A549 (cell line): ENCODE measurements at places on chromosomes 1 and 21. TPM values are rescaled to one million over a fixed set of nuclear protein-coding genes. Genes with fewer than 3 reads are reported as not detected.

DNA sequence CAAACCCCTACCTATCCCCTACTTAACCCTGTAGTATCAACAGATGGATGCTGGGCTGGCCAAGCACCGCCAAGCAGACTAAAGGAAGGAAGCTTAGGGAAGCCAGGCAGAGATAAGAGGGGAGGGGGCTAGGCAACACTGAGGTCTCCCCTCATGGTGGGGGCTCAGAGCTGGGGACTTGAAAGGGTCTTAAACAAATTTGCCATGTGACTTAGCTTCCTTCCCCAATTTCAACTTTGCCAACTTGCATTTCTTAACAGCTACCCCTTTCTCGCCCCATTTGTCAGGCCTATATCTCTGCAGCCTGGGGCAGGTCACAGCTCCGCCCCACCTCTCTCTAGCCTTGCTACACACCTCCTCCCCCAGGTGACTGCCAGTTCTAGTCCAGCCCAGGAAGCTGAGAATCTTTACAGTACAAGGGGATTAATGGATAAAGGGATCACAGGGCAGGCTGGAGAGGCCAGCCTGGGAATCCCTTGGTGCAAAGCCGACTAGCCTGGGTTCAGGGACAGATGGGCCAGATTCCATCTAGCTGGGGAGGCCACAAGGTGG is 3.4 kb downstream of the KIF21B start:
- DNase-seq: no peak

Gene PLXNA2
- polyA plus RNA-seq: 0.36 to 0.62 TPM (median 0.45 TPM) in 3 replicates

DNA sequence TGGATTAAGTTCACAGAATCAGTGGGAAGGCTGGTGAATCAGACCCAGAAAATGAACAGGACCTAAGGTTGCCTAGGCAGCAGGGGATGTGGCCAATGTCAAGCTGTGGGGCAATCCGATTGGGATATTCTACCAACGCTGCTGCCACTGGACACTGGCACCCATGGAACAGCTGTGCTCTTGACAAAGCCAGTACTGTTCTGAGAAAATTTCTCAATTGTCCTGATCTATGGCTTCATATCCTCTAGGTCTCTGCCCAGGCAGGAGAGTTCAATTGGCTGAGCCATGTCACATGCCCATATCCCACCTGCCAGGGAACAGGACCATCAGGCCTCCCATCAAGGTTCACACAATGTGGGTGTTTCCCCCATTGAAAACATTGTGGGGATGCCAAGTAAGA is 6.2 kb downstream of the TACSTD2 start:
- no peak for DNase-seq

GRCh38 chr21:41678016-41678923 is 88.6 kb downstream of the RIPK4 start:
- peak; percentile 94 for DNase-seq

DNA sequence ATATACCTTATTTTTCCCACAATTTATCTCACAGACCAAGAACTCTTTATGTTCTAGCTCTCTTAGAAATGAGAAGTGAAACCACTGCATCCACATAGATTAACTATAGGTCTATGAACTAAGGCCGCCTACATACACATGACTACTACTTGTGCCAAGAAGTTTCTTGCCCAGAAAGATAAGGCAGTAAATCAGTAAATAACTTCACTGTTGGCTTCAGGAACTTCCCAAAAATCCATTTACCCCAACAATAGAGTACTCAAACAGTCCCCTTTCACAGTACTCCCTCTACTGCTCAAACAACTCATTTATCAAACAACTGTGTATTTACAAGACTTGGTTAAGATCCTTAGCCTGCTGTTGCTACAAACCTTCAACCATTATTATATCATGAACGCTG is 96.5 kb downstream of the NME7 start:
- DNase-seq: no peak

GRCh38 chr1:206608108-206608698 is 4.1 kb downstream of the EIF2D start:
- peak; percentile 60 for DNase-seq

Gene PPM1J
- 0.32 to 0.51 TPM (median 0.33 TPM) in 3 replicates for polyA plus RNA-seq

DNA sequence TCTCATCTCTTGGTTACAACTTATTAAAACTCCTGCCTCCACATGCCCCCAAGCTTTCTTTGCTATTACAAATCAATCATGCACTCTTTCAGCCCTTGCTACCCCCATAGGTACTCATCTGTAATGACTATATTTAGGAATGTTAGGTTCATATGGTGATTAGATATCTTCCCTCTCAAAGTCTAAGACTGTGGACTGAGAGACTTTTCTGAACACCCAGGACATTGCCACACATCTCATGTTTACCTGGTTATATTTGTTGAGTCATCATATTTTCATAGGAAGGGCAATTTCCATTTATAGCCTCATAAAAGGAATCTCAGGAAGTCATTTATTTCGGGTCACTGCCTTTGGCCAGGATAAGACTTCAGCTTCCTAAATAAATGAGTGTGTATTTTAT is 81.5 kb upstream of the LPGAT1 start:
- peak; percentile 70 for DNase-seq

- no peak for DNase-seq
Observed at GRCh38 chr1:118862755-118863154, 125.4 kb downstream of the TBX15 start.

Gene MX2
- 0.05 TPM in 1 of 3 replicates, not detected in the others for polyA plus RNA-seq

Gene TRNP1
- 68.5 to 86.3 TPM (median 73.9 TPM) in 3 replicates for polyA plus RNA-seq

- DNase-seq: peak; percentile 21
Observed at GRCh38 chr1:37691497-37692077, 729 bp upstream of the CDCA8 start.

- no peak for DNase-seq
Observed at GRCh38 chr1:228420968-228421826, 4.5 kb upstream of the TRIM17 start.

Gene RGSL1
- polyA plus RNA-seq: not detected in 3 replicates

Gene CELA2B
- polyA plus RNA-seq: not detected in 3 replicates

Gene SETD4
- 10.3 to 10.5 TPM (median 10.4 TPM) in 3 replicates for polyA plus RNA-seq

GRCh38 chr1:241751524-241751923 is 96.5 kb upstream of the EXO1 start:
- no peak for DNase-seq

DNA sequence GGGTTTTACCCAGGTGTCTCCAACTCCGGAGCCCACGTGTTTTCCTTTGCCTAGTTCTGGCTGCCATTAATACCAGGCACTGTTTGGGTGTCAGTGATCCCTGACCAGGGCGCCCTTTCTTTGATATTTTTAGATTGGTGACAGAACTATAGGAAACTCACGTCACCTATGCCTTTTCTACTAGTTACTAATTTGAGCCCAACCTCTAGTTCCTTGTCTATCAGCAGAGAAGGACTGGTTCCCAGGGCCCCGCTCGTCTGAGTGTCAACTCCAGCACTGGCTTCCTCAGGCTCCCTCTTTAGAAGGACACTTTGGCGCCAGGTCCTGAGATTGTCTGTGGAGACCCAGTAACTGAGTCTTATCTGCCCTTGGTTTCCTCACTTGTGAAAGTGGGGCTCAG is 9.4 kb downstream of the MFN2 start:
- no peak for DNase-seq

DNA sequence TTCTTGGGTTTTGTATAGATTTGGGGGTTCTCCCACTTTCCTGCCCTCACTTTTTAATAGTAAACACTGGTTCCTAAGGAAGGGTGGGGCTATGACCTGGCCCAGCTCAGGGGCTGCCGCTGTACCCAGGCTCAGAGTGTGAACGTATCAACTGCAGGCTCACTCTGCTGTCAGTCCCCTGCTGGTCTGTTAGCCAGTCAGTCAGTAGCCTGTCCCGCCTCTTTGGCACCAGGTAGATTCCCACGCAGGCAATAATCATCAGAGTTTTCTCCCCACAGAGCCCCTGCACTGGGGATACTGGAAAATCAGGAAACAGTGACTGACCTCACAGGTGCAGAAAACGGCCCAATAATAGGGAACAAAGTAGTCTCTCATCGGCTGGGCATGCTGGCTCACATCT is 15.0 kb upstream of the ALPL start:
- no peak for DNase-seq

GRCh38 chr21:36719614-36720013 is 20.7 kb downstream of the SIM2 start:
- no peak for DNase-seq

Gene ANKRD65
- 0.05 TPM in 1 of 3 replicates, not detected in the others for polyA plus RNA-seq

Gene SSX2IP
- polyA plus RNA-seq: 13.7 to 15.2 TPM (median 14.8 TPM) in 3 replicates

Gene ADAMTSL4
- 1.3 to 2.0 TPM (median 1.5 TPM) in 3 replicates for polyA plus RNA-seq

Gene AHDC1
- polyA plus RNA-seq: 9.8 to 11.5 TPM (median 10.0 TPM) in 3 replicates

- no peak for DNase-seq
Observed at GRCh38 chr1:227308367-227309336, 9.6 kb downstream of the CDC42BPA start.

Gene SYNC
- 10.0 to 12.0 TPM (median 11.6 TPM) in 3 replicates for polyA plus RNA-seq

Gene ADGRB2
- 6.3 to 7.0 TPM (median 6.6 TPM) in 3 replicates for polyA plus RNA-seq

- no peak for DNase-seq
Observed at GRCh38 chr21:46482225-46482845, 23.6 kb downstream of the DIP2A start.

DNA sequence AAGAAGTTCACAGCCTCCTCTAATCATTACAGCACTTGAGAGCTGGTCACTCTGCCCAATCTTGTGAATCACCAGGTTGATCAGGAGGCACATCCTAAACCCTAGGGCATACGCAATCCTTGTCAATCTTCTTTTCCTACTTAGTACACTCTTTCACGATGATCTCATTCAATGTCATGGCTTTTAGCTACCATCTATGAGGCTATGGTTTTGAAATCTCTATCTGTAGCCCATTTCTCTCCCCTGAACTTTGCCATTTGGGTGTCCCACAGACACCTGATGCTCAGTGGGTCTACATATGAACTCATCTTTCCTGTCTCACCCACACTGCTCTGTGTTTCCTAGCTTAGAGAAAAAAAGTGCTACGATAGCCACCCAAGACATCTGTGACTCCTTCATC is 1.9 kb upstream of the MED18 start:
- no peak for DNase-seq

DNA sequence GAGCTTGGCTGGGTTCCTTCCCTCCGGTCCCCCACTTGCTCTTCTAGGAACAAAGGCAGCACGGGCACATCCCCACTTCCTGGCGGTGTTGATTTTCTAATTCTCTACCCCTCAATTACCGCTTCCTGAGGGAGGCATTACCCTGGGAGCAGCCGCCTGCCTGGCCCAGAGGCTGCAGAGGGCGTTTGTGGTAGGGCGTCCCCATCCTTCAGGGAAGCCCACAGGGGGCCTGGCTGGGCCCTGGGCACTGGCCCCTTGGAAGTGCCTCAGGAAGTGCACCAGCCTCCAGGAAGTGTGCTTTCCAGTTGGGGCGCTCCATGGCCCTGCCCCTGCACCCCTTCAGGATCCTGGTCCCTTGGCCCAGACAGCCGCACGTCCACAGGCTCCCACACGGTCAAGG is 42.1 kb upstream of the CASZ1 start:
- no peak for DNase-seq

- no peak for DNase-seq
Observed at GRCh38 chr1:172661107-172661506, 2.2 kb downstream of the FASLG start.

Gene S100B
- polyA plus RNA-seq: not detected in 3 replicates

DNA sequence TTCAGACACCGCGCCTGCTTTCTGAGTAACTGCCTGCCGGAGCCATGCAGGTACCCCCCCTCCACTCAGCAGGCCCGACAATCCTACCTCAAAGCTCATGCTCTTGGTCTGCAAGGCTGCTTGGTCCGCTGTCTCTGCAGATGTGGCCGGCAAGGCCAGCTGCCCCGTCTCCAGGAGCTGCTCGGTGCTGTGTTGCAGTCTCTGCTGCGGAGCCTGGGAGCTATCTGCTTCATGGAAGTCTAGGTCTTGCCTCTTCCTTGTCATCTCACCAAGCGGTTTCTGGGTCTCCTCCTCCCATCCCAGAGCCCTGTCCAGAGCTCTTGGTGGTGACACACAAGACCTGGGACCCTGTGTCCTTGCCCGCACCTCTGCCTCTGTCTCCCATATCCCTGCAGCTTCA is 24.0 kb upstream of the GNPAT start:
- no peak for DNase-seq

GRCh38 chr1:110533230-110533629 is 14.3 kb upstream of the KCNA10 start:
- DNase-seq: no peak

Gene CFAP45
- polyA plus RNA-seq: 0.76 to 0.89 TPM (median 0.87 TPM) in 3 replicates

Gene GOLT1A
- polyA plus RNA-seq: 1.8 to 2.8 TPM (median 2.4 TPM) in 3 replicates

Gene DDAH1
- 5.7 to 6.6 TPM (median 6.1 TPM) in 3 replicates for polyA plus RNA-seq

DNA sequence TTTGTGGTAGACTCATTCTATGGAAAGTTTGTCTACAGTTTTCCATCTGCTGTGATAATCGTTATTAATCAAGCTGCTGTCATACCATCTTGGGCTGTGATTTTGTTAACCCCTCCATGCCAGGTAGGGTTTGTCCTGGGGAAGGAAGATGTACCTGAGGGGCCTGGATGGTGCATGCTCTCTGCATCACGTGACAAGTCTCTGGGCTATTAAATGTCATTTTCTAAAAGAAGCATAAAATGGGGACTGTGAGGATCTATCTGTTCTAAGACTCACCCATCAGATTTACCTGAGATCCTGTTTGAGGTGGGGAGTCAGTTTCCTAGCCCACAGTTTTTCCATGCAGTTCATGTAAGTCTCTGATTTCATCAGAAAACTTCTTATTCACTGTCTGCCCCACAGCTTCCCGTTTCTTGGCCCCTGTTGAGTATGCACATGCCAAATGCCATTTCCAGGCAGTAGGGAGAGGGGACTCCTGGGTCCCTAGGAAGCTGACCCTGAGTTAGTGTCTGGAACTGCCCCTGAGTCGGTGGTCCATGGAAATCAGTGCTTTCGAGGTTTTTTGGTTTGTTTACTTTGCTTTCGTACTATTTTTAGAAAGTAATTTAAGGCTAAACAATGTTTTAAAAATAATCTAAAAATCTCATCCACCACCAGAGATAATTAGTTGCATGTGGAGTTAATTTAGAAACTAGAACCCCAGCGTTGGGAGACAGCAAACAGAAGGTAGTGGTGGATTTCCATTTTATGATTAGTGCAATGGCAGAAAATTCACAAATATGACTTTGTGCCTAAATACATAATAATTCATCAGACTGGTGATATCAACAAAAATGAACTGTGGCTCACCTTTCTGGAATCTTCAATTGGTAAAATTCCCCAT is 46.7 kb downstream of the ZBTB18 start:
- DNase-seq: no peak

DNA sequence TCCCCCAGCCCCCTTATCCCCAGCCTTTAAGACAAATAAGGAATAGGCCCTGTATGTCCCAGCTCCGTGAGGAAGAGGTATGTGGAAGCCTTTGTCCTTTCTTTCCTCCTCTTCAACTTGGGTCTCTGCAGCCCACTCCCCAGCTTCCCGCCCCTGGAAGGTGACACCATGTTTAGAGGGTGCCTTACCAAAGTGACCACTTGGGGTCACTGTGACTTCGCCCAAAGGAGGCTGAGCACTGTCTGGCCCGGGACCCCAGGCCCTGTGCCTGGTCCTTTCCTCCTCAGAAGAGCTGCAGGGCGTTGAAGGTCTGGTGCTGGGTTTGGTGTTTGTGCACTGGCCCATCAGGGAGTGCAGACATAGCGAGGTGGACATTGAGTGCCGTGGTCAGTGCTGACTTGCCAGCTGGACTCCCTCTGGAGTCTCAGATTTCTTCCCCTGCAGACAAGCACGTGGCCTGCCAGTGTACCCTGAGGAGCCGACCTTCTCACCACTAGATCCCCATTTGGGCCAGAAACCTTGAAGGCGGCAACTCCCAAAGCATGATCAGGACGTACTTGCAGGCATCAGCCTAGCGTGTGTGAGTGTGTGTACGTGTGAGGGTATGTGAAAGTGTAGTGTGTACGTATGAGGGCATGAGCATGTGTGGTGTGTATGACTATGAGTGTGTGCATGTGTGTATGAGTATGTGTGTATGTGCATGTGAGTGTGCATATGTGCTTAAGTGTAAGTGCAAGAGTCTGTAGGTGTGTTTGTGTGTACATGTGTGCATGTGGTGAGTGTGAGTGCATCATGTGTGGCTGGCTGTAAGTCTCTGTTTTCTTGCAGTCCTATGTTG is 181.4 kb upstream of the KIAA0040 start:
- DNase-seq: peak; percentile 12

GRCh38 chr1:54028306-54029251 is 10.6 kb upstream of the LDLRAD1 start:
- DNase-seq: no peak
